ENCODE measurements at places on chromosomes 3 and 15.

DNA sequence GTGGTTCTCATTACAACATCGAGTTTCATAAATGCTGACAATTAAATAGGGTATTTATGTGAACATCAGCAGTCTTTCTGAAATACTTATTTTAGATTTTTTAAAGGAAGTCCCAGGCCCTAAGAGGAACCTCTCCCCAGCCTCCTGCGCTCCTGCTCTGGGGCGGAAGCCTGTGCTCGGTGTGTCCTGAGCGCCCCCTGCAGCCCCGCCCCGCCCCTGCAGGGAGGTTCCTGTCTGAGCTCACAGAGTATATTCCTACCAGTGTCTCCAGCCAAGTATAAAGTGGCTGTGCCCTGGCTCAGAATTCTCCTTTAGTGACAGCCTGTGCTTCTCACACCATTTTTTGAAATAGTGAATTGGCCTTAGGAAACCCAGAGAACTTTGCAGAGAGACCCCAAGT lies 567.9 kb downstream of the GOLGA6L6 start:
- DNase-seq: peak; percentile 14

DNA sequence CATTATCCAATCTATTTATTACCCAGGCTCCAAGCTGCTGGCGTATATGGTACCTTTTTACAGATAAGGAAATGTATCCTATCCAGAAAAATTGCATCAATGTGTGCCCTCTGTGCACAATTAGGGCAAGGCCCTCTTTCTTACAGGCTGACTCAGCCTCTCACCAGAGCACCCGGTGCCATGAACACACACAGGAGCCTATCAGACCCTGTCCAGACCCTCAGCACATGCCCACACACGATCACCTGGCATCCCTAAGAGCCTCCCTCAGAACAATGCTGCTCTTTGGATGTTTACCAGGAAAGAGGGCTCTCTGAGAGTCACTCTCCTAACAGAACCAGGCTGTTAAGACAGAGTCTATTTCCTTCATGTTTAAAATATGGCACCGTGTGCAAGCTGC lies 460.0 kb upstream of the TBL1XR1 start:
- no peak for DNase-seq

DNA sequence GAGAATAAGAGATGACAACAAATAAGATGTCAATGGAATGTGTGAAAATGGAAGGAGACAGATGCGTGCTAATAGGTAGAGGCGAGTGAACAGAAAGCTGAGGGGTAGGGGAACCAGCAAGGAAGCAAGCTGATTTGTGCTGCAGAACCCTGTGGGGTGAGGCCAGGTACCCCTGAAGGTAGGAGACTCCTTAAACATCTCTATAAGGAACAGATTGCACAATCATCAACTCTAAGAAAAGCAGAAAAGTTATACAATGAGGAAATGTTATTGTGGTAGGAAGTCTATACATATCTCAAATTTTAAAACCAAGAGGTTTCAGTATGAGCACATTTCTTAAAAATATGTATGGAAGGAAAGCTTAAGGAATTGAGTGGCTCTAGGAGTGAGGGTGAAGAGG lies 315.0 kb upstream of the TPM1 start:
- no peak for DNase-seq

DNA sequence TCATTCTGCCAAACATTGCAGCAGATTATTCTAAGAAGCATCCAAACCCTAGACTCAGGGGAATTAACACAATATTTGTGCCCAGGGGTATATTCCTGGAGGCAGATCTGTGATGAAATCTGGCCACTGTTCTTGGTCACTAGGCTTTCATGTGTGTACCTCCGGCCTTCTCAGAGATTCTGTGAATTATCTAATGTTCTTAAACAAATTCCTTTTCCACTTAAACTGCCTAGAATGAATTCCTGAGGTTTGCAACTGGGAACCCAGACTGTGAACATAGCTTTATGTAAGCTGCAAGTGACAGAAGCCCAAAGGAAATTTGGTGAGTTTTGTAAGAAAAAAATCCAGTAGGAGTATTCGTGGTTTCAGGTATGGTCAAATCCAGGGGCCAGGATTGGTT lies 20.7 kb upstream of the CTNNB1 start:
- no peak for DNase-seq

DNA sequence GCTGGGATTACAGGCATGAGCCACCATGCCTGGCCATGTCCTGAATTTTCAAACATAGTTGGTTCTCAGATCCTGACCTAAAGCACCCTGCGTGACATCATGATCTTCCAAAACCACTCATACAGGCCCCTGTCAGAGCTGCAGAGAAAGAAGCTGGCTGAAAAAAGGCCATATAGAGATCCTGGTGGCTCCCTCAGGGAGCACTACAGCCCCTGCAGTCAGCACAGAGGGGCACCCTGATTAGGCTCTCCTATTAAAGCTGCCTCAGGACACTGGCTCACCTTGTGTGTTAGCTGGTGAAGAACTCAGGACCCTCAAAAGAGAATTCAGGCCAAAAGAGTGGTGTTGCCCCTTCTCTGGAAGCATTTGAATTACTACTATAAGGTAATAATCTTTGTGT lies 249.7 kb upstream of the MCTP2 start:
- no peak for DNase-seq

GRCh38 chr3:135755330-135756105 lies 210.0 kb upstream of the PPP2R3A start:
- DNase-seq: no peak

DNA sequence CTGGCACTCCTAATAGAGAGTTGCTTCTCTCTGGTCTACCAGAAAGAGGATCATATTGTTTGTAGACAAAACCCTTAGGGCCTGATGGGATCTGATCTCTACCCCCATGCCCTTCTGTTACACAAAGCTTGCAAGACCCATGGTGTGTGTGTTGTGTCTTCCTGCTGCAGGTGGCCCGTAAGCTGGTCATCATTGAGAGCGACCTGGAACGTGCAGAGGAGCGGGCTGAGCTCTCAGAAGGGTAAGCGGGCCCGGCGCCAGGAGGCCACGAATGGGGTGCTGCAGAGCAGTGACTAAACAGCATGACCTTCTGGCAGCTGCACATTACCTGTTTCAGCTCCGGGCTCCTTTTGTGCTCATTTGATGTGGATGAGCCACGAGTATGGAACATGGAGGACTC lies 18.2 kb downstream of the TPM1 start:
- no peak for DNase-seq

- no peak for DNase-seq
Measured at GRCh38 chr3:195877136-195877715, 31.1 kb downstream of the TNK2 start.

DNA sequence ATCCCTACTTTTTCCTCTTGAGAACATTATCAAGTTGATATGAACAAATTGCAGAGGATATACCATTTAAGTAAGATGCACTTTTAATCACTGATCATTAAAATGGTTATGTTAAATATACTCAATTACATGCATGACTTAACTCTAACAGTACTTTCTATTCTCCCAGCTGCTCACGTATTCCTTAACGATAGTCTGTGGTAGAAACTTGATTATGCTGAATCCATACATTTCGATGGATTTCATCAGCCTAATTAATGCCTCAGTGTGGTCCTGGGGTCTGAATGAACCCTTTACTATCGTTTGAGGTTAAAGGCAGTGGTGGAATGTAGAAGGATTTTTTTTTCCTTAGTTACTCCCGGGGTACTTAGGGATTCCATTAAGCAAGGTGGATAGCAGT lies 18.6 kb downstream of the SOX2 start:
- no peak for DNase-seq

GRCh38 chr3:152362086-152362485 lies 93.4 kb downstream of the MBNL1 start:
- DNase-seq: no peak

- DNase-seq: no peak
Measured at GRCh38 chr3:99534951-99535704, 103.3 kb upstream of the COL8A1 start.

GRCh38 chr3:78707609-78708008 lies 1060.2 kb downstream of the ROBO1 start:
- DNase-seq: no peak

GRCh38 chr3:140166861-140167599 lies 232.0 kb downstream of the CLSTN2 start:
- DNase-seq: no peak

GRCh38 chr3:194001728-194002459 lies 134.1 kb upstream of the HES1 start:
- DNase-seq: no peak

- no peak for DNase-seq
Measured at GRCh38 chr3:98565237-98565643, 28.2 kb downstream of the CPOX start.

DNA sequence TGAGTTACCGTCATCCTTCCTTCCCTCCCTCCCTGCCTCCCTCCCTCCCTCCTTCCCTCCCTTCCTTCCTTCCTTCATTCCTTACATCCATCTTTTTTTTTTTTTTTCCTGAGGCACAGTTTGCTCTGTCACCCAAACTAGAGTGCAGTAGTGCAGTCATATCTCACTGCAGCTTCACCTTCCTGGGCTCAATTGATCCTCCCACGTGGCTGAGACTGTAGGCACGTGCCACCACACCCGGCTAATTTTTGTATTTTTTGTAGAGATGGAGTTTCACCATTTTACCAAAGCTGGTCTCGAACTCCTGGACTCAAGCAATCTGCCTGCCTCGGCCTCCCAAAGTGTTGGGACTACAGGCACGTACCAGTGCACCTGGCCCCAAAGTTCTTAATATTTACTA lies 25.8 kb downstream of the USP3 start:
- DNase-seq: no peak

GRCh38 chr15:82159922-82160321 lies 102.6 kb downstream of the EFL1 start:
- no peak for DNase-seq
